Hematopoietic multipotent progenitor cell treated with erythropoietin and hydrocortisone succinate and interleukin-3 and kit ligand, for 6 days (in vitro differentiated cells): ENCODE measurements at places on chromosomes 2 and 18.

- no peak for DNase-seq
These were observed 110.4 kb downstream of the FMNL2 start for GRCh38 chr2:152445375-152445774.

- no peak for DNase-seq
These were observed 98.1 kb upstream of the SCG2 start for GRCh38 chr2:223700221-223700620.

GRCh38 chr2:3620834-3621233 is 25.9 kb downstream of the COLEC11 start:
- no peak for DNase-seq

- DNase-seq: no peak
These were observed 91.3 kb downstream of the ACVR1 start for GRCh38 chr2:157784823-157785175.
